ENCODE measurements at places on chromosomes 1 and 21.

DNA sequence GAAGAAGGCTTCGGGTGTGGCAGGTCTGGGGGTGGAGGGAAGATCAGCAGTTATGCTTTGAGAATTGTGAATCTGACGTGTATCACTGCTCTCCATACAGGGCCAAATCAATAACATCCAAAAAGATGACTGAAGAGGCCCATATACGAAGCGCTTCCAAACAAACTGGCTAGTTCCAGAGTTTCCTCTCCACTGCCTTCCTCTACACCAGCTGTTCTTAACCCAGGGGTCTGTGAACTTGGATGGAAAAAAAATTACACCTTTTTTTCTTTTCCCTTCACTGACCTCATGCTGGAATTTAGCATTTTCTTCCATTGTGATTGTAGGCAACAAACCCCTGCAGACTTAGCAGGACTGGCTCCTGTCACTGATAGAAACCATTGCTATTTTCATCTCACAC lies 77.1 kb upstream of the NBL1 start:
- no peak for DNase-seq

DNA sequence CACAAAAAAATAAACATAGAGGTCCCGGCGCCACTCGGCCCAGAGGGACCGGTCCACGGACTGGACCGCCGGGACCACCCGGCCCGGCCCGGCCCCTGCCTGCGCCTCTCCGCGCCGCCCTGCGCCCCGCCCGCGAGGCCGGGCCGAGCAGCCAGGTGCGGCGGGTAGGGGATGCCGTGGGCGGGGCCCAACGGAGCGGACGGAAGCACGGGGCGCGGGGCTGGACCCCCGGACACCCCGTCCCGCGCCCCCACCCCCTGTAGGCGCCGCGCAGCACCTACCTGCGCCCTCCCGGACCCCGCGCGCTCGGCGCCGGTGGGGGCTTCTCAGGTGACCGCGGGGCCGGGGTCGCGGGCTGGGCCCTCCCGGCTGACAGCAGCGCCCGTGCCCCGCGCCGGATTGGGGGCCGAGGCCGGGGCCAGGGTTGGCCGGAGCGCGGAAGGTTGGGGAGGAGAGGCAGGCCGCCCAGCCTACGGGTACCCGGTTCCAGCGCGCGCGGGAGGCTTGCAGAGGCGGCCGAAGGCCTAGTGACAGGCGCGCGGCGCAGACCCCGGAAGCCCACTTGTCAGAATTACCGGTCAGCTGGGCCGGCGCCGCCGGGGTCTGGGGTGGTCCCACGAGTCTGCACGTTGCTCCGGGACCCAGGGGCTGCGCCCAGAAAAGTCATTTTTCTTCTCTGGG lies 351.9 kb upstream of the CAMK1G start:
- DNase-seq = no peak

GRCh38 chr1:84573481-84573966 lies 716 bp downstream of the CTBS start:
- no peak for DNase-seq

- no peak for DNase-seq
Observed at GRCh38 chr1:117615474-117615873, 9.6 kb downstream of the TENT5C start.

- no peak for DNase-seq
Observed at GRCh38 chr1:89953131-89953626, 41.7 kb upstream of the ZNF326 start.

DNA sequence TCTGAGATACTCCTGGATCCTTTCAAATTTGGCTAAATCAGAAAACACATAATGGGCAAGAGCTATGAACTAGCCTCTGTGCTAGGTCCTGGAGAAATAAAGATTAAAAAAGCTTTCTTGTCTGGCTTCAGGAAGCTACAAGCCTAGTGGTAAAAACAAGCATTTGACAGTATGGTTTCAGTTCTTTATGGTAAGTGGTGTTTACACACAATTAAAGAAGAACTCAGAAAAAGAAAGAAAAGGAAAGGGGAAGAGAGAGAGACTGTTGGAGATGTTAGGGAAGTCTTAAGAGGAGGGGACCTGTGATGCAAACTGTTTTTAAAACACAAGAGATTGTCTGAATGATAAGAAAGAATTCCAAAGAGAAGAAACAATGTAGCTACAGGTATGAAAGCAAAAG lies 1.8 kb downstream of the OR10J1 start:
- no peak for DNase-seq

DNA sequence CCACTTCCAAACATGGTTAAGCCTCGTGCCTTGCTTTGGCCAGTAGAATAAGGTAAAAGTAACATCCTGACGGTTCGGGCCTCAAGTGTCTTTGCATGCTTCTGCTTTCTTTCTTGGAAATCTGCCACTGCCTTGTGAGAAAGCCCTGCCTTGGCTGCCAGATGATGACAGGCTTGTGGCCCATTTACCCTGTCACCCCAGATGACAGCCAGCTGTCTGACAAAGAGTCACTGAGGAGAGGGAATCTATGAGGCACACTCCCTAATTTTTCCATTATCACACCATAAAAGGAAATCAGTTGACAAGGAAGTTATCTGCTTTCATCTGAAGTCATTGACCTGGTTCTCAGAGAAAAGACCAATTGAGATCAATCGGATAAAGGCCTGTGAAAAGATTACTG lies 199.8 kb downstream of the USH2A start:
- no peak for DNase-seq

- no peak for DNase-seq
Observed at GRCh38 chr1:13616234-13616633, 32.6 kb downstream of the PDPN start.

DNA sequence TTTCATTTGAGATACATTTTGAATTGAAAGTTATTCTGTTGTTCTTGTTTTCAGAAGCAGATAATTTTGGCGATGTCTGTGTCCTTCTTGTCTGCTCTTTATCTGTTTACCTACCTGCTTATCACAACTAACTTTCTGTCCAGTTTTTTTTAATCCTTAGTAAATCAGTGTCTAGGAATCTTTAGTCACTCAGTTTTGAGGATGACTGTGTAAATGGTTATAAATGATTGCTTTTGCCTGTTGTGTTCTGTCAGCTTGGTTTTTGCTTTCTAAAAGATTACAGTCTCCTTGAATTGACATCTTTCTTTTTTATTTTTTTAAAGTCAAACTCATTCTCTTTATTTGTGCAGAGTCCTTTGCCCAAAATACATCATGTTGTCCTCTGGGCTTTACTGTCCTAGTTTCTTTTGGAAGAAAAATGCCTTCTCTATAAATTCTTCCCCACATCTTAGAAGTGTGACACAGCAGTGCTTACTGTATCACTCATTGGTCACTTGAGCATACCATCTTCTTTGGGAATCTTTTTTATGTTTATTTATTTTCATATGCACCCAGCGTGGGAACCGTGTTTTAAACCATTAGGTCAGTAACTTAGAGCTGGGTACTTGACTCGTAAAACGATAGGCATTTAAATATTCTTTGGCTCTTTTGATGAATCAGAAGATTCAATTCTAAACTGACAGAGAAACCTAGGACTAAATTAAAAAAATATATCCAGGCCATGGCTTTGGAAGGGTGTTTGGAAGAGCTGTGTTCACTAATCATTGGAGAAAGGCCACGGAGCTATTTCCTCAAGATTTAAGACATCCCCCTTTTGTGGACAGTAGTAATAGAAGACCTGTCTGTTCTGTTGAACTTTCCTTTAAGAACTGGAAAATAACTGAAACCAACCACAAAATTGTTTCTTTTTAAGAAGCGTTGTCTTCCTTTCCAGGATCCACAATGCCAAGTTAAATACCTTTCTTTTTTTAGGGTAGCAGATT lies 20.9 kb downstream of the LAMC1 start:
- no peak for DNase-seq

DNA sequence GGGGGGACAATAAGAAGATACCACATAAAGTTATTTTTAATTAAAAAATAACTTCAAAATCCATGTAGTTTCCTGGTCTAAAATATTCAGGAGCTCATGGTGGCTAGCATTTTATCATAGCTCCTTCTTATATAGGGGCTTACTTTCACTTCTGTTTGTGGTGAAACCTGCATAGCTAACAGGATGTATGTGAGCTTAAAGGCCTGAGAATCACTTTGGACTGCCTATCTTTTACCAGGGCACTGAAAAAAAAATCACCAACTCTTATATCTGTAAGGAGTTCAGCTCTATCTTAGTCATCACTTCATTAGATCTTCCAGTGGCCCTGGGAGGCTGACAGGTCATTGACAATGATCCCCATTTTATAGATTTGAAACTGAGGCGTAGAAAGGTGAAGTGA lies 21.3 kb downstream of the UROD start:
- DNase-seq = peak; percentile 56

GRCh38 chr1:56258371-56258770 lies 321.0 kb downstream of the PLPP3 start:
- no peak for DNase-seq

GRCh38 chr1:228340686-228341449 lies 65.8 kb downstream of the TRIM11 start:
- no peak for DNase-seq

DNA sequence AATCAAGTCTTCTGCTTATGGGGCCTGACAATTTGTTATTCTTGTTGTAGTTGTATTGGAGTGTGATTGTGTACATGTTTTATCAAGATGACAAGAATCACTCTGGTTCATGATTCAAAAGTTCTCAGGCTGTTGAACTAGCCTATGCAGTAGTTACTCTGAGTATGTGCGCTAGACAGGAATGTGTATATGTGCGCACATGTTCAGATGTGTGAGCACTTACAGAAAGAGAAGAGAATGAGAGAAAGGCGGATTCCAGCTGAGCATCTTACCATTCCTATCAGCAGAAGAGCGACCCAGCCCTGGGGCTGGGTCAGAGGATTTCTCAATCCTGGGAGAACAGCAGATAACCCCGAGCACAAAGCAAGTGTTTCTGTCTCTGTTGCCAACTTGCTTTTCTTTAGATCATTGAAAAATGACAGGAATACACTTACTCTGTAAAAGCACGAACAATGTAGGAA lies 110.8 kb upstream of the HOOK1 start:
- DNase-seq = no peak

DNA sequence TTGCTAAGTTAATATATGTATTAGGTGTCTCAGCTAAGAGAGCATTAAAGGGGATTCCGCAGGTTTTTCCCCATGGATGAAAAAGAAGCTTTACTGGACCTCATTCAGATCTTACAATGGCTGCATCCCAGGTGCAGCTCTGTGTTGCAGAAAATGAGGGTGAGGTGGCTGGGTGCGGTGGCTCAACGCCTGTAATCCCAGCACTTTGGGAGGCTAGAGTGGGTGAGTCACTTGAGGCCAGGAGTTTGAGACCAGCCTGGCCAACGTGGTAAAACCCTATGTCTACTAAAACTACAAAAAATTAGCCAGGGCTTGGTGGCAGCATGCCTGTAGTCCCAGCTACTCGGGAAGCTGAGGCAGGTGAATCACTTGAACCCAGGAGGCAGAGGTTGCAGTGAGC lies 58.5 kb upstream of the MORC3 start:
- no peak for DNase-seq

- no peak for DNase-seq
Observed at GRCh38 chr1:180988253-180988752, 34.4 kb downstream of the STX6 start.

GRCh38 chr1:10857687-10858086 lies 61.2 kb upstream of the CASZ1 start:
- DNase-seq = no peak

- DNase-seq = no peak
Observed at GRCh38 chr1:193066606-193067005, 7.2 kb downstream of the RO60 start.

- no peak for DNase-seq
Observed at GRCh38 chr1:199780948-199781670, 246.4 kb upstream of the NR5A2 start.

GRCh38 chr1:54834007-54834541 lies 33.0 kb upstream of the TTC22 start:
- no peak for DNase-seq

- no peak for DNase-seq
Observed at GRCh38 chr1:232557096-232557495, 72.8 kb downstream of the SIPA1L2 start.

DNA sequence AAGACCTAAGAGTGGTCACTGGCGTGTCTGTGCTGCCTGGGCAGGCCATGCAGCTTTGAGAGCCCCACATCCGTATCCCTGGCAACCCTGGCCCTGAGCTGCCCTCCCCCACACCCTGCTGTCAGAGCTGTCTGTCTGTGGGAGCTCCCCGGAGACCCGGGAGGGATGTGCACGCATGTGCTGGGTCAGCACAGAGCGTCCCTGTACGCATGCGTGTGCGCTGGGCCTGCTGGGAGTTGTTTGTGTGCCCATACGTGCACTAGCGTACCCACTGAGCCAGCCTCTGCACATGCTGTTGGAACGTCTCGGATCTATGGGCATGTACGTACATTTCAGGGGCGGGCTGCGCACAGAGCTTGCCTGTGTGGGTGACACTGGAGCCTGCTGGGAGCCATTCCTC lies 89.3 kb downstream of the EPHB2 start:
- DNase-seq = no peak

DNA sequence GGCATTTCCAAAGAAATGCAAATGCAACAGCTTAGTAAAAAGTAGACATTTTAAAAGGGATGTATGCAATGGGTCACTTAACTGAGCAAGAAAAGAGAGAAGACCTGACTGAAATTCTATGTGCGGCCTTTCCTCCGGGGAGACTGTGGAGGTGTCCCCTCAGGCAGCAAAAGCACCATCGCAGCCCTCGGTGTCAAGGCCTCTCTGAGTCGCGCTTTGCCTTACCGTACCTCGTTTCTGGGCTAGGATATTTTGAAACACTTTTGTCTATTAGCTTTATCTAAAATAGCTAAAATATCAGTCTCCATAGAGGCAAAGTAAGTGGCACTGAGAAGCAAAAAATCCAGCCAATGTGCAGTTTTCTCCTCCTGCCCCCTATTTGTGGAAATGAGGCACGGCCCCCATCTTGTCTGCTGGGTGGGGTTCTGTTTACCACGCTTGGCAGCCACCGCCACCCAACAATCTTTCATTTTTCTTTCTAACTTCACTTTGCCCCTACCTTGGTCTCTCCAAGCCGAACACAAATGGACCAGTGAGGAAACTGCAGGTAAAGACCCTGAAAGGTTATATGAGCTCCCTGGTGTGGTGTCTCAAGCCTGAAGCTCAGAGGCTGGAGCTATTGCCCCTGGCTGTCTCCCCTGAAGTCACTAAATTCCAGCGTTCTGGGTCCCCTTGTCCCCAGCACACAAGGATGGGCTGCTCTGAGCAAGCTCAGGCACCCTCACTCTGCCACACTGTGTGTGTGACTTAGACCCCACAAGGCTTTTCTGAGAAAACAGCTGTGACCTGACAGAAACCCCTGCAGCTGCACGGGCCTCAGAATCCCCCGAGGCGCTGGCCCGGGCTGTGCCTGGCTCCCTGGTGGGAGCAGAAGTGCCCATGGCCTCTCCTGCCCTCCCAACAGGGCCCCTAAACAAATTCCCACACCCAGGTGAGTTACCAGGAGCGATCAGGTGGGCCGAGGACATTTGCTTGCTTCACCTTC lies 1.6 kb downstream of the CD247 start:
- DNase-seq = no peak

- no peak for DNase-seq
Observed at GRCh38 chr1:64006276-64007051, 197.0 kb upstream of the UBE2U start.

DNA sequence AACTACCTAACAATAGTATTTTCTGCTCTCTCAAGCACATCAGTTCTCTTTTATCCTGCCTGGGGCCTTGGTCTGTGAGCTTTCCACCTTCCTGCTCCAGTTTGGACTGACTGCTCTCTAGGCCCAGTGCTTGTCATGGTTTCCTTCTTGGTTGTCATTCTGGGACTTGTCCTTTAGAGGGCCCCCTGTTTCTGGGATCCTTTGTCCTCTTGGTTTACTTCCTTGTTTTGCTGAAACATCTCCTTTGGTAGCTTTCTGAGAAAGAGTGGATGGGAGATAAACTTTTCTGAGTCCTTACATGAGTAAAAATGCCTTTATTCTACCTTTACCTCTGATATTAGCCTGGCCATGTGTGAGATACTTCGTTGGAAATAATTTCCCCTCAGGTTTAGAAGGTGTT lies 4.7 kb downstream of the SLC1A7 start:
- no peak for DNase-seq

Data from GM12891 (cell line).